Right ventricle myocardium inferior (tissue), 1 donor: ENCODE measurements at places on chromosomes 1 and 21.

DNA sequence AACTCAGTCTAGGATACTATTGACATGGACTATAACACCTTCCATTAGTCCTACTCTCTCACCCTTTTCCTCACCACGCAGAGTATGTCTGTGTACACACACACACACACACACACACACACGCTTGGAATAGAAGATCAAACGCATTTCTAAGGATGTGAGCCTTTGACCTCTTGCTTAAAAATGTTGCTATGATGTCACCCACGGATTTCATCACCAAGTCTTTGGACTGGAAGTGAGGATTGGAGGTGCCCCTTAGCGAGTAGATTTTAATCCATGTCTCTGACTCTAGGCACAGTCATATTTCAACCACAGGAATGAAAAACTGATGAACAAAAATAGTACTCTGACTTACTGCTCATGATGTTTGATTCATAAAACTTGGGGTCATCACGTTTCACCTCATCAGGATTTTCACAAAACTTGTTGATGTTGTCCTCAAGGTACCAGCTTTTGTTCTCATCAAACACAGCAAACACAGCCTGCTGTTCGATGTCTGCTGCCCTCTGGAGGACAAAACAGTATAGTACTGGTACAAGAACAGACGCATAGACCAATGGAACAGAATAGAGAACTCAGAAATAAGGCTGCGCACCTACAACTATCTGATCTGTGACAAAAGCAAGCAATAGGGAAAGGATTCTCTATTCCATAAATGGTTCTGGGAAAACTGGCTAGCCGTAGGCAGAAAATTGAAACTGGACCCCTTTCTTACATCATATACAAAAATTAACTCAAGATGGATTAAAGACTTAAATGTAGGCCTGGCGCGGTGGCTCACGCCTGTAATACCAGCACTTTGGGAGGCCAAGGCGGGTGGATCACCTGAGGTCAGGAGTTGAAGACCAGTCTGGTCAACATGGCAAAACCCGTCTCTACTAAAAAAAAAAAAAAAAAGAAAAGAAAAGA is 39.9 kb downstream of the F5 start:
- DNase-seq, result no peak

DNA sequence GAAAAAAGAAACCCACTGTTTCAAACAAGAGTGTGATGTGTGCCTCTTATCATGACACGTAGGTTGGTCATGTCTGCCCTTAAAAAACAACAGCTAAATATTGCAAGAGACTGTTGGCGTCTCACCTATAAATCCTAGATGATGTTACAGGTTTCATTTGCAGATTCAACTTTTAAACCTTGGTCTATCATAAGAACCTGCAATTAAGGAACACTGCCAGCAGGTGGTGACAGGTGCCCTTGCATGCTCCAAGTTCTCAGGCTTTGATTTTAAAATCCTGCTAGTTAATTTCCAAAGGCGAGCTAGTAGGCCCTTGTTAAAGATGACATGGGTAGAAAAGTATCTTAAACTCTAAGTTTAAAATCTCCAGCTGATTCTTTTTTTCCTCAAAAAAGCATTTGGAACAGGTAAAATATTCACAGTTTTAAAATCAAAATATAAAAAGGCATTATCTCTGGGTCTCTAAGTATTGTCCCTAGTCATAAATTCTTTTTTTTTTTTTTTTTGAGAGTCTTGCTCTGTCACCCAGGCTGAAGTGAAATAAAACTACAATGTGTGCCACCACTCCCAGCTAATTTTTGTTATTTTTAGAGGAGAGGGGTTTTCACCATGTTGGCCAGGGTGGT is 39.1 kb downstream of the CLSTN1 start:
- no peak for DNase-seq

GRCh38 chr1:162873671-162874666 is 13.0 kb upstream of the CCDC190 start:
- DNase-seq, result no peak

GRCh38 chr1:22053861-22054770 is 1.6 kb downstream of the CDC42 start:
- DNase-seq, result no peak

GRCh38 chr1:62908168-62908695 is 124.3 kb downstream of the ATG4C start:
- no peak for DNase-seq

DNA sequence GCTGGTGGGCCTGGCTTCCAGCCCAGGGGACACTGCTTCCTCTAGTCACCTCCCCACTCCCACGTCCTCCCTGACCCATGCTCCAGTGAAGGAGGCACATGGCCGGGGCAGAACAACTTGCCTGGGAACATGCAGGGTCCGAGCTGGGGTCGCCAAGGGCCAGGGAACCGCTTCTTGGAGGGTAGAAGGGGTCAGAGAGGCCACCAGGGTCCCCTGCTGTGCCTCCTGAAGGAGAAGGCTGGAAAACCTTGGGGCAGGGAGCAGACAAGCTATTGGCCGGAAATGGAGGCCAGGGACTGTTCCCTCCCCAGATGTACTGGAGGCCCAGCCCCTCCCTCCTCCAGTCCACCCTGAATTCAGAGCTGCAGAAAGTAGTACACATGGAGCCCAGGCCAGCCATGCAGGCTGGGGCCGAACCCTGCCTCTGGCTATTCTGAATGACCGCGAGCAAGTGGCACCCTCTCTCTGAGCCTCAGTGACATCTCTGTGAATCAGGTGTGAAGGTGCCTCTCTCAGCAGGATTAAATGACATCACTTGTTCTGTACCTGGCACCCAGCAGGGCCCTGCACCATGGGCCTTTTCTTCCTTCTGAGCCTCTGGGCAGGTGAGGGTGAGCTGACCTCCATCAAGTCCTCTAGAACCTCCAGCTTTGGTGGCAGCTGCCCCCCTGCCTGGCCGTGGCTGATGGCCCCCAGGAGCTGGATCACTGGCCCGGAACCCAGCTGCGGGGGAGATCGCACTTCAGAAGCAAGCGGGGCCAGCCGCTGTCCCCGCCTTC is 15.7 kb downstream of the SPOCD1 start:
- DNase-seq, result no peak

DNA sequence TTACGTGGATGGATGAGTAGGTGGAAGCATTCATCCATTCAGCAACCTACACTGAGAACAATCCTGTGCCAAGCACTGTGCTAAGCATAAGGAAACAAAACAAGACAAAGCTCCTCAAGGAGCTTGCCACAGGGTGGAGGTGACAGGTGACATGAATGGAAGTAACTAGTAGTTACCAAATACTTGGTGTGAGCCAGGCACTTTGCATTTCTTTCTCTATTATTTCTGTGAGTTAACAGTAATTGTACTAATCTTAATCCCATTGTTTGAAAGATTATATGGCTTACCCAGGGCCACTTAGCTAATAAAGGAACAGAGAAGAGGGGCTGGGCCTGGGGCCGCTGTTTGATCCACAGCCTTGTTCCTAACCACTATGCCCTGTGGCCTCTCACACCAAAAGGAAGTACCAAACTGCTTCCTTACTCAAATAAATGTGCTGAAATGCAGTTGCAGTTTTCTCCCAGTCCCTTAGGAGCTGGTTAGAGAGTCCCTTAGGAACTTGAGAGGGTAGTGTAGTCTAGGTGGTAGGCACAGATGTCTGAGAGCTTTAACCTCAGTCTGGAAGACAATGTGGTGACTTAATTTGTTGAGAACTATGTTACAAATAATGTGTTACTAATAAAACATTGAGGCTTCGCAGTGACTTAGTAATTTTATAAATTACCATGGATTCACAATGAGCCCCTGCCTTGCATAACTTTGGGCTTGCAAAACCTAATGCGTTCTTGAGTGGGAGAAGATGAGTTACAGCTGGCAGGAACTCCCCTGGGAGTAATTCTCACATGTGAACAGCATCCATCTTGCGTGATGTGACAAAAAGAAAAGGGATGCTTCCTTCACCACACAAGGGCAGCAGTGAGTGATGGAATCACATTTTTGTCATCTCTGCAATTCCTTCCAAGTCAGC is 69.8 kb downstream of the MPZL1 start:
- no peak for DNase-seq

GRCh38 chr1:44377925-44378784 is 23.1 kb upstream of the ERI3 start:
- no peak for DNase-seq
